GM06990 (cell line): ENCODE measurements at places on chromosomes 4 and X.
A peak's percentile ranks its signal among the peaks of the same experiment; 100 is the strongest.

- no peak for DNase-seq
Observed at GRCh38 chr4:60637976-60638375, 562.1 kb upstream of the ADGRL3 start.

- DNase-seq, result peak; percentile 50
Observed at GRCh38 chr4:39637586-39638353, 895 bp downstream of the SMIM14 start.

DNA sequence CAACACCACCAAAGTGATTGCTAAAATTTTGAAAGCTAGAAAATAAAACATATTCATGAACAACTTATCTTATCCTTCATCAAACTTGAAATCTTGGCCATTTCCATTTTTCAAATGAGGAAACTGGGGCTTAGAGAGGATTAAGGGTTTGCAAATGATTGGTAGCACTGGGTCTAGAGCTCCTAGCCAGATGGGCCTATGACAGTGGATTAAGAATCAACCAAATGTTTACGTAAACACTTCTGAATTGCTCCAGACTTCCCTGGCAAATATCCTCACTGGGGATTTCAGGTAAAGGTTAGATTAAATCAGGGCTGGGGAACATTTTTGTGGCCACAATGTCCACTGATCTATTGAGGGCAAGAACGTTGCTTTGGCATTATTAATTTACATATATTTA lies 241.2 kb downstream of the ANK2 start:
- DNase-seq, result no peak

GRCh38 chr4:172983014-172983413 lies 185.6 kb upstream of the GALNT7 start:
- no peak for DNase-seq

GRCh38 chr4:166091146-166091545 lies 218.1 kb downstream of the TLL1 start:
- no peak for DNase-seq

DNA sequence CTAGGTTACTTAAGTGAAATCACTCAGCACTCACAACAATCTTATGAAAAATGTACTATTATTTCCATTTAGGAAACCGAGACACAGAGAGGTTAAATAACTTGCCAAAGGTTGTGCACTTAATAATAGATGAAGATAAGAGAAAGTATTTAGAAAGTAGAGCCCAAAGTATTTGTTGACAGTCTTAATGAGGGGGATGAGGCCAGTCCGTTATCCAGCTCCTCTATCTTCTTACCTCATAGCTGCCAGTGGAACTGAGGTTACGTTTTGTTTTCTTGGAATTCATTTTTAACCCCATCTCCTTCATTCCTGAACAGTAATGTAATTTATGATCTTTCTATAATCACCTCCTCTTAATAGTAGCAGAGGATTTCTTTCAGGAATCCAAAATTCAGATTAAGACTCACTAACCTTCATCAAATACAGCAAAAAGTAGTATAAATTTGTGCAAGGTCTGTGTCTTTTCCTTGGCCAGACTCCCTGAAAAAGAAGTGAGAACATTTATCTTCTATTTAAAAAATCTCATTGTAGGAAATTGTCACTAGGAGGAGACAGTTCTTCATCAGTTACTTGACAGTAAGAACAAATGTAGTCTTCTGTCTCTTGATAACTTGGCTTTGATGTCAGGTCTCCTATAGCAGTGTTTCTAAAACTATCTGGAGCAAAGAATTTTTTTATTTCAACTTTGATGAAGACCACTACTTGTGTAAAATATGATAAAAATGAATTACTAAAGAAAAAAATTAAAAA lies 35.5 kb downstream of the F8 start:
- no peak for DNase-seq

DNA sequence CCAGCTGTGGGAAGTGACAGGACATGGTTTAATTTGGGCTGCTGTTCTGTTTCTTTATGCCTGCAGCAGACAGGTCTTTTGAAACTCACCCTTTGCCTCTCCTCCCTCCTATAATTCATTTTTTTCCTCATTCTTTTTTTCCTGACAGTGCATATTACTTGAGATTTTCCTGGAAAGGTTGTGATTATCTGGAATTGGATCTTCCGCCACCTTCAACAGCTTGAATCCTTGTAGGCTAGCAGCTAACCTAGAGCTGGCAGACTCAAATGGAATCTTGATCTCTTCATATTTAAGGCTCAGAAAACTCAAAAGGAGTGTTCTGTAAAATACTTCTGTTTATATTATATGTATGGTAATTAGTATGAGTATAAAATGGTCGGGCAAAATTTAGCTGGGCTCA lies 49.3 kb upstream of the CLCN4 start:
- DNase-seq, result no peak

DNA sequence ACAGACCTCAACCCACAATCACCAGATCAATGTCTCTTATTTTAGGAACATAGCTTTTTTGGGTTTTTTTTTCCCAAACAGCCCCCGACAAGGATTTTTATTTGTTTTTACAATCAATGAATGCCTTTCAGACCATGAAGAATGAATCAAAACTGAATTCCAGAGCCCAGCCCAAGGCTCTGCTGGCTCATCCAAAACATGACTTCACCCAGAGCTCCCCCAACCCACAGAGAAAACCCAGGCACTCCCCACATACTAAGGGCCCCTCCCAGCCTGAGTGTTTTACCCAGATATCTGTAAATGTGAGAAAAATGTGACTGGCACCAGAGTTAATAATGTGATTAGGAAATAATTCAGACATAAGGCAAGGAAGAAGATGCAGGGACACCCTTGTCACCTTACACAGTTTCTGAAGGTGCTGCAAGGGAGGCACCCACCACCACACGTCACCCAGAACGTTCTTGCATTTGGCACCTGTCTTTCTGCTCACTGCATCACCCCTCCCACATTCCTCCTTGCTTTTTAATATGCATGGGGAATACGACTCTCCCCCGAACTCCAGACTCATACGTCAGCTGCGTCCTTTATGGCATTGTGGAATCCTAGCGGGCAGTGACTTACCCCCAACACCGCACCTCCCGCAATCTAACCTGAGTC lies 47.8 kb upstream of the C4orf50 start:
- no peak for DNase-seq

DNA sequence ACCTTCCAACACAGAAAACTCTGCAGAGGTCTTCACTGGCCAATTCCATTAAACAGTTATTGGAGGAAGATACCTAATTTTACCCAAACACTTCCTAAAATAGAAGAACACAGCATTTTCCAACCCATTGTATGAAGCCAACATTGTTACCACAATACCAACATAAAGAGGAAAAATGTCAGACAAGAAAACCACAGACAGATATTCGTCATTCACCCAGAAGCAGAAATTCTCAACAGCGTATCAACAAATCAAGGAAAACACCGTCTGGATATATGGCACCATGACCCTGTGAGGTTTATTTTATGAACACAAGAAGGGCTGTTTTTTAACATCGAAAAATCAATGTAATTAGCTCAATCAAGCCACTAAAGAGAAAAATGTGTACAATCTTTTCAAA lies 255.6 kb downstream of the ASMT start:
- no peak for DNase-seq
